ENCODE measurements at places on chromosomes 16 and 17.

GRCh38 chr17:2369551-2370210 is 31.2 kb downstream of the MNT start:
- DNase-seq, result no peak

- no peak for DNase-seq
Observed at GRCh38 chr17:40448213-40448638, 5.0 kb downstream of the IGFBP4 start.

GRCh38 chr17:56297184-56297583 is 143.9 kb downstream of the ANKFN1 start:
- no peak for DNase-seq

GRCh38 chr17:1616101-1616500 is 12.5 kb downstream of the SLC43A2 start:
- DNase-seq, result no peak

DNA sequence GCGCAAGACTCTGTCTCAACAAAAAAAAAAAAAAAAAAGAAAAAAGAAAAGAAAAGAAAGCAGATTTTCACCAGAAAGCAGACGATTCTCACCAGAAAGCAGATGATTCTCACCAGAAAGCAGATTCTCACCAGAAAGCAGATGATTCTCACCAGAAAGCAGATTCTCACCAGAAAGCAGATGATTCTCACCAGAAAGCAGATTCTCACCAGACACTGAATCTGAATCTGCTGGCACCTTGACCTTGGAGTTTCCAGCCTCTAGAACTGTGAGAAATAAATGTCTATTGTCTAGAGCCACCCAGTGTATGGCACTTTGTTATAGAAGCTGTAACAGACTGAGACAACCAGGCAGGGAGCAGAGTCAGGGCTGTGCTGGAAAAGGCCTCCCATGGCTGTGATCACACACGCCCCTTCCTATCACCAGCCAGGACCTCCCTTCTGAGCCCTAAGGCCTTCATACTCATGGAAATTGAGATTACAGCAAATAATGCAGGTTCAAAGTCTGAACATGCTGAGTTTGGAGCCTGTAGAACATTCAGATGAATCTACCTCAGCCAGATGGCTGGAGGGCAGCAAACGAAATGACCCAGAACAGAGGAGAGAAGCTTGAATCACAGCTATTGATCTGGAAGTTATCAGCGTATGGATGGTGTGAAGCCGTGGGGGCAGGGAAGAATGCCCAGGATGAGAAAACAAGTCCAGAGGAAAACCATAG is 309.3 kb downstream of the SLC39A11 start:
- DNase-seq, result no peak

- DNase-seq, result no peak
Observed at GRCh38 chr17:53912117-53912516, 89.4 kb downstream of the KIF2B start.

GRCh38 chr16:14564861-14565687 is 65.0 kb downstream of the PARN start:
- DNase-seq, result no peak

GRCh38 chr17:17741349-17742023 is 60.2 kb downstream of the RAI1 start:
- DNase-seq, result peak; percentile 68

GRCh38 chr17:70678889-70679288 is 509.6 kb downstream of the KCNJ2 start:
- no peak for DNase-seq

- no peak for DNase-seq
Observed at GRCh38 chr16:11135464-11135973, 120.5 kb downstream of the SOCS1 start.
